ENCODE measurements at places on chromosomes 5 and 9. TPM values are rescaled to one million over a fixed set of nuclear protein-coding genes. Genes with fewer than 3 reads are reported as not detected.

The SLC34A1 gene
- not detected for total RNA-seq

The KCNV2 gene
- total RNA-seq: not detected

The ATP10B gene
- total RNA-seq: not detected

The SPARC gene
- total RNA-seq: 3,745 TPM

The FGF18 gene
- total RNA-seq: 0.05 TPM

The PTCH1 gene
- total RNA-seq: 3.8 TPM

The CDC25C gene
- total RNA-seq: 0.30 TPM

The PRSS3 gene
- 2.1 TPM for total RNA-seq

The LCN9 gene
- not detected for total RNA-seq

The IFNK gene
- not detected for total RNA-seq

The NIPAL4 gene
- total RNA-seq: 0.14 TPM

The GCNT1 gene
- total RNA-seq: 27.3 TPM

The PDLIM4 gene
- 95.6 TPM for total RNA-seq

The RAI14 gene
- 345 TPM for total RNA-seq

The LCN12 gene
- 0.51 TPM for total RNA-seq

The IL3 gene
- not detected for total RNA-seq

The SPATA31A3 gene
- not detected for total RNA-seq

The PCDHA2 gene
- total RNA-seq: 0.05 TPM

The SPINK13 gene
- not detected for total RNA-seq

The OGN gene
- total RNA-seq: 0.59 TPM

The PCDHAC2 gene
- 0.30 TPM for total RNA-seq

The CCL28 gene
- total RNA-seq: 1.5 TPM

The ESM1 gene
- 106 TPM for total RNA-seq

The SLC9A3 gene
- total RNA-seq: 0.65 TPM

The SAP30L gene
- total RNA-seq: 15.8 TPM

The OR1Q1 gene
- total RNA-seq: not detected

The RHOBTB3 gene
- 273 TPM for total RNA-seq

The RNF208 gene
- total RNA-seq: 0.30 TPM

The NIM1K gene
- 1.2 TPM for total RNA-seq

The F2RL2 gene
- total RNA-seq: 5.6 TPM

The F12 gene
- total RNA-seq: 0.89 TPM

The PRRC1 gene
- 66.2 TPM for total RNA-seq
